ENCODE measurements at places on chromosomes 6 and 20. TPM values are rescaled to one million over a fixed set of nuclear protein-coding genes. Genes with fewer than 3 reads are reported as not detected.

The DLL1 gene
- total RNA-seq = 8.6 TPM

The SLC32A1 gene
- total RNA-seq = not detected

The RIPOR2 gene
- 441 TPM for total RNA-seq

The RBM38 gene
- 124 TPM for total RNA-seq

The NKAIN2 gene
- not detected for total RNA-seq

The ULBP1 gene
- total RNA-seq = 0.23 TPM

The CEP43 gene
- total RNA-seq = 12.3 TPM

The CST2 gene
- not detected for total RNA-seq

The PHACTR3 gene
- total RNA-seq = not detected

The RAB32 gene
- total RNA-seq = 0.40 TPM

The ADNP gene
- total RNA-seq = 63.1 TPM

The C6orf163 gene
- 4.5 TPM for total RNA-seq

The LRRC73 gene
- total RNA-seq = 0.76 TPM

The SPO11 gene
- not detected for total RNA-seq

The AKAP12 gene
- 1.8 TPM for total RNA-seq

The JAG1 gene
- 0.56 TPM for total RNA-seq

The POLH gene
- total RNA-seq = 15.5 TPM

The SLC35D3 gene
- not detected for total RNA-seq
